ENCODE measurements at places on chromosomes 4 and X. TPM values are rescaled to one million over a fixed set of nuclear protein-coding genes. Genes with fewer than 3 reads are reported as not detected.
A peak's percentile ranks its signal among the peaks of the same experiment; 100 is the strongest.

DNA sequence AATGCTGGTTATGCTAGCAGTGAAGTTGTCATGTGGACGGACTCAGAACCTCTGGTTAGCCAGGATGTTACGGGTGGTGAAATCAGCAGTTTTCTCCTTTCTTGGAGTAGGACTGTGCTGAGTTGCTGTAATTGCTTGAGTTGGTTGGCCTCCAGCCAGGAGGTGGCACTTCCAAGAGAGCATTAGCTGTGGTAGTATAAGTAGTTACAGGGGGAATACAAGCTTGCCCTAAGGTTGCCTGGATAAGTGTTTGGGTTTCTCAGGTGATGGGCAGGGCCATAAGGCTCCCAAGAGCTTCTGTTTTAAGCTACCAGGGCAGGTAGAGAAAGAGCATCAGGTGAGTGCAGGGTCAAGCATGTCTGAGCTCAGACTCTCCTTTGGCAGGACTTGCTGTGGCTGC is 103.0 kb downstream of the ZNF518B start:
- H3K4me1 ChIP-seq = no peaks in the 10 kb centered on the region
- no peaks in the 10 kb centered on the region for H3K27me3 ChIP-seq
- no peak overlapping the region for H3K27ac ChIP-seq
- no peaks in the 10 kb centered on the region for H3K36me3 ChIP-seq
- DNase-seq = peak; percentile 27

Gene UGT8
- 2.7 TPM for total RNA-seq

DNA sequence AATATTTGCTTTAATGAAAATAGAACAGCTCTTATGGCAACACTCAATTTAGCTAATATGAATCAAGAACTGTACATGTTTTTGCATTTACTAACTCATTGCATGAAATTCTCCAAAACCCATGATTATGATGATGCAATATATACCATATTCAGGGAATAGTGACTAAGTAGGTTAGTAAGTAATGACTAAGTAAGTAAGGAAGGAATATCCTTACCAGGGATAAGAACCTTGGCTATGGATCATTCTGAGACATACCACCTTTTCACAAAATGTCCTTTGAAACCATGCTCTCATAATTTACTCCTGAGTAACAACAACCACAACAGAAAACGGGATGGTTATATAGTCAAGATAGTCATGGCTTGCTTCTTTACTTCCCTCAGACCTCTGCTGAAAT is 1513.0 kb downstream of the STIM2 start:
- H3K4me3 ChIP-seq = no peak overlapping the region
- no peak overlapping the region for H3K27ac ChIP-seq
- H3K4me1 ChIP-seq = no peaks in the 10 kb centered on the region
- H3K36me3 ChIP-seq = no peaks in the 10 kb centered on the region
- no peak for DNase-seq

Gene EDA
- not detected for total RNA-seq

Gene BMPR1B
- total RNA-seq = 3.2 TPM

- H3K4me3 ChIP-seq = no peak overlapping the region
- 0 out of 2 replicates have a peak, but pooled peaks cover 6% of the 10 kb centered on the region for H3K4me1 ChIP-seq
- H3K27ac ChIP-seq = peak overlapping the region; percentile 54
- DNase-seq = no peak
- no peaks in the 10 kb centered on the region for H3K27me3 ChIP-seq
Observed at GRCh38 chrX:12360986-12361598, 222.8 kb downstream of the FRMPD4 start.

GRCh38 chr4:182426901-182427300 is 183.7 kb downstream of the TENM3 start:
- H3K4me1 ChIP-seq = no peaks in the 10 kb centered on the region
- H3K36me3 ChIP-seq = no peaks in the 10 kb centered on the region

GRCh38 chrX:93868289-93868965 is 194.4 kb downstream of the FAM133A start:
- no peak overlapping the region for H3K4me3 ChIP-seq
- H3K36me3 ChIP-seq = no peaks in the 10 kb centered on the region
- no peak for DNase-seq
- H3K27ac ChIP-seq = no peak overlapping the region
